ENCODE measurements at places on chromosomes 13 and 19.

- DNase-seq: no peak
Observed at GRCh38 chr13:22243469-22244163, 572.7 kb downstream of the FGF9 start.

DNA sequence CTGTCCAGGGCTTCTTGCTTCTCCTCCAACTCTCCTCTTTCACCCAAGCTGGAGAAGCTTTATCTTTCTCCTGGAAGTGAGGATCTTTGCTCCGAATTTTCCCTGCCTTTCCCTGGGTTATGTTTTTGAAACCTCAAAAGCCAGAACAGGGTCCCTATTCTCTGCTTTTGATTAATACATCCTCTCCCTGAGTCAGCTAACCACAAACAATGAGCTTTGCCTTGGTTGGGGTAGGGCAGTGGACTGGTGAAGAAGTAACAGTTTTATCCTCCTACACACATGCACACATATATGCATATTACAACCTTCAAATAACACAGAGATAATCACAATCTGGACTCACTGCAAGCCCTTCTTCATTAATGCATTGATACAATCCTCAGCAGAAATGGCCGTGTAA is 44.6 kb downstream of the DLEU7 start:
- DNase-seq: no peak

GRCh38 chr19:48918071-48918470 is 15.4 kb upstream of the DHDH start:
- no peak for DNase-seq

DNA sequence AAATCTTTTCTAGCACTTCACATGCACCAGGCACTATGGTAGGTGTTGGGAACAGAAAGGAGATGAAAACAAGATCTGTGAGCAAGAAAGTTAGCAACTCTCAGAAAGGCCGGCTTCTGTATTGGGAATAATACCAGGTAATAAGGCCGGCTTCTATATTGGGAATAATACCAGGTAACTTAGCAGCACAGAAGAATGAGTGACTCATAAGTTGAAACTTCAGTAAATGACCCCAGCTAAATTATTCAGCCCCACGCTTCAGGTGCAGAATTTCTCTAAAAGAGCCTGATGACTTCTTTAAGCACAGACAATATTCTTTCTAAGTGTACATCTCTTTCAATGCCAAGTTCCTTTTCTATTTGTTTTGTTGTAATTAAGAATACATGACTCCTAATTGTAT is 151.3 kb downstream of the MYO16 start:
- no peak for DNase-seq

DNA sequence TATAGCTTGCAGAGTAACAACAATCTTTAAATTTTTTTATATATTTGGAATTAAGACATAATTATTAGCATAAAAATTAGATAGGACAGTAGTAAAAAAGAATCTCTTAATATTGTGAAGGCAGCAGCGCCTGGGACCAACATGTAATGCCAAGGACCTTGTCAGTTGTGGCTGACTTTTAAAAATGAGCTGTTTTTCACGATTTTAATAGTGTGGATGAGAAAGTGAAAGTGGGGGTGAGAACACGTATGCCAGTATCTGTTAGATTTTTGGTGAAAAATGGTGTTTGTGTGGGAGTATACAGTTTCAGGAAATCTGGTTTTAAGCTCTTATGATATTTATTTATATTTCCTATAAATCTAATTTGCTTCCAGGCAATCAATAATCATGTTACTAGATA is 125.2 kb downstream of the LMO7 start:
- DNase-seq: no peak

GRCh38 chr19:33906578-33907335 is 110.1 kb downstream of the KCTD15 start:
- DNase-seq: no peak

GRCh38 chr19:4870025-4870700 is 2.7 kb upstream of the PLIN3 start:
- no peak for DNase-seq

DNA sequence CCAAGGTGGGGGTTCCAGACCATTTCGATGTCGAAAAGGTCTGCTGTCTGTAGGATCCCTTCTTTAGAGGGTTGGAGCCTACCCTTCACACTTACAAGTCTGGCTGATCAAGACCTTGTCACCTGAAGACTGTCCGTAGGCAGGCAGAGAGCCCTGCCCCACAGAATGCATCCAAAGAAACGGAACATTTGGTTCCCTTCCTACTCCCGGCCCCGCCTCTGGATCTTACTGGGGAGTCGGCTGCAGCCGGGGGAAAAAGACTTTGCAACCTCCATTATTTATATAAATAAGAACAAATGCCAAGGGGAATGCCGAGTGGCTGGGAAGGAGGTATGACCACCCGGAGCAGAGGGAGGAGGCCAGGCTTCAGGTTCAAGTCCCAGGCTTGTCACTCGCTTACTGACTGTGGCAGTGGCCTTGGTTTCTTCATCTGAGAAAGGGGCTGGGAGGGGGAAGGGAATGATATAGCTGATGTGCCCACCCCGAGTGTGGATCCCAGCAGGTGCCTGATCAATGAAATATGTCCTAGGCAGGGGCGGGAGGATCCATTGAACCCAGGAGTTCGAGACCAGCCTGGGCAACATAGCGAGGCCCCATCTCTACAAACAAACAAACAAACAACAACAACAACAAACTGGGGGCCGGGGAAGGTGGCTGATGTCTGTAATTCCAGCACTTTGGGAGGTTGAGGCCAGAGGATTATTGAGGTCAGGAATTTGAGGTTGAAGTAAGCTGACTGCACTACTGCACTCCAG is 48.7 kb downstream of the RFX2 start:
- no peak for DNase-seq

- no peak for DNase-seq
Observed at GRCh38 chr19:44726465-44726864, 22.0 kb upstream of the BCL3 start.

GRCh38 chr19:35204799-35205732 is 23.5 kb downstream of the FAM187B start:
- DNase-seq: no peak

GRCh38 chr13:62696490-62696889 is 1280.8 kb upstream of the PCDH20 start:
- no peak for DNase-seq

DNA sequence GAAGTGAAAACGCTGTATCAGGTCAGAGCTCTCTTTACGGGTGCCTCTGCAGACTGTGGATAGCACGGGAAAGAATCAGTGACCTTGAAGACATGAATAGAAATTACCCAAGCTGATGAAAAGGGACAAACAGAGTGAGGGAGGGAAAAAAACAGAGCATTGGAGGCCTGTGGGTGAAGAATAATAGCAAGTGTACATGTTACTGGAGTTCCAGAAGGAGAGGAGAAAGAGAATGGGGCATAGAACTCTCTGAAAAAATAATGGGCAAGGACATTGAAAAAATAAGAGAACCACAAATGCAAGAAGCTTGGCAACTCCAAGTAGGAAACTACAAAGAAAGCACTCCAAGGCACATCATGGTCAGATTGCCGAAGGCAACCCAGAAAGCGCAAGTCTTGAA is 86.3 kb downstream of the SPACA7 start:
- DNase-seq: no peak

GRCh38 chr13:75633285-75633684 is 2.8 kb upstream of the LMO7 start:
- DNase-seq: no peak
